Fibroblast of pulmonary artery (primary cell): ENCODE measurements at places on chromosomes 4 and X.
A peak's percentile ranks its signal among the peaks of the same experiment; 100 is the strongest.

DNA sequence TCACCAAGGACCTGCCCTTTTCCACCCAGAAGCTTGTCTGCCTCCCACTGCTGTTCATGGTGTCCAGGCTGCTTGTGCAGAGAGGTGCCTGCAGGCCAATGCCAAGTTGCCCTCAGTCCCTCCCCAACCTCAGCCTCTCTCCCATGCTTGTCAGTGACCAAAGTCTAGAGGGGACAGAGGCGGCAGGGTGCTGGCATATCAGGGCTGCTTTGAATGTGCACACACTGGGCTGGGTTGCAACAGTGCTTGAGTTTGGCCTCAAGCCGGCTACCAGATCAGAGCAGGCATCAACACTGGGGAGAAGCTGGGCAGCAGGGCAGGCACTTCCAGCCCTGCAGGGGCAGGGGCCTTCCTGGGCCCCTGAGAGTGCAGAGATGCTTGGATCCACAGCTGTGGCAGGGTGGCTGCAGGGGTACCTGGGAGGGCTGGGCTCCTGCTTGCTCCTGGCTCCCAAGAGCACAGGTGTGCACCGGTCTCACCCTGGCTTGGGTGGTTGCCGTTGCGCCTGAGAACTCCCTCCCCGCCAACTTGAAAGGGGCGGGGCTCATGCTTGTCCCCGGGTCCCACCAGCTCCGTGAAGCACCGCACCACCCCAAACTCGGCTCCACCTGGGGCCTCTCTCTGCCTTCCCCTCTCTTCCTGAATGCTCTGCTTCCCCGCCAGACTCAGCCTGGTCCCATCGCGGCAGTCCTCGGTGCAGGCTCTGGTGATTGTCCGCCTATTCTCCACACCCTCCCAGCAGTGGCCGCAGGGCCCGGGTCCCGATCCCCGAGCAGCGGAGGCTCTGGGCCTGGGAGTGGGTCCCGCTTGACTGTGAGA lies 1681.9 kb upstream of the ADGRL3 start:
- DNase-seq: no peak

DNA sequence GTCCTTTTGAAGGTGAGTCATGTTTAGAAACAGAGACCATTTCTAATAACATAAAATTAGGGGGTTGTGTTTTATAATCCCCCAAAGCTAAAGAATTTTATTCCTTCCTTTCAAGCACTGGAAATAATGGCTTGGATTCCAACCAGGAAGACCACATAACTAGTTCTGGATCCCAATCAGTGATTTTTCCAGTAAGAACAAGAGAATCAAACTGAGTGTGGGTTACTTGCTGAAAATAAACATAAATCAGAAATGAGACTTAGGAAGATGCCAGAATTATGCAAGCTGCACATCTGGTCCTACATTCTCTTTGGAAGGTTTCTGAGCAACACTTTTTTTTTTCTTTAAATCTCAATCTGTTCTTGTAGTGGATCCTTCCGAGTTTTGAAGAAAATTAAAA lies 76.3 kb downstream of the SOWAHB start:
- no peak for DNase-seq

DNA sequence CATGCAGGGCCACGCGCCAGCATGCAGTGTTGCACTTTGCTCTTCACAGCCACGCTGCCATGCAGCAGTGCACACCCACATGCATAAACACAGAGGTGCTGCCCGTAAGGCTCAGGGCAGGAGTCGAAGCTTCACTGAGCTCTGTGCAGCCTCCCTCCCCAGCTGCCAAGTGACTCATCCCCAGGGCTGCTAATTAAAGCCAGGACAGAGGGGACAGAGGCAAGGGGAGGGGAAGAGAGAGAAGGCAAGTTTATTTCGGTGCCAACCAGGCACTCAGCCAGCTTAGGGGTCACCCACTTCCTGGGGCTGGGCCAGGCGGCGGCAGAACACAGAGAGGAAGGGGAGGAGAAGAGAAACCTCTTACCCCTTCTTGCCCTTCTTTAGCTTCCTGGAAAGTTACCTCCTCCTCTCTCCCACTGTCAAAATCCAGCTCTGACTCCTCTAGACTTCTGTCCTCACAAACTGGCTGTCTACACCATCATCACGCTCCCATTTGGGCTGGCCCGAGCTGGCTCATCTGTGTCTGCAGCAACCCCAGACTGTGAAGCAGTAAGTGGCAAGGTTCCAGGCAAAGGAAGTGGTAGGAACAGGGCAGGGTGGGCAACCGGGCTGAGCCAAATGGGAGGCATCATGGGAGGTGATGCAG lies 6.2 kb upstream of the IQSEC2 start:
- peak; percentile 50 for DNase-seq

DNA sequence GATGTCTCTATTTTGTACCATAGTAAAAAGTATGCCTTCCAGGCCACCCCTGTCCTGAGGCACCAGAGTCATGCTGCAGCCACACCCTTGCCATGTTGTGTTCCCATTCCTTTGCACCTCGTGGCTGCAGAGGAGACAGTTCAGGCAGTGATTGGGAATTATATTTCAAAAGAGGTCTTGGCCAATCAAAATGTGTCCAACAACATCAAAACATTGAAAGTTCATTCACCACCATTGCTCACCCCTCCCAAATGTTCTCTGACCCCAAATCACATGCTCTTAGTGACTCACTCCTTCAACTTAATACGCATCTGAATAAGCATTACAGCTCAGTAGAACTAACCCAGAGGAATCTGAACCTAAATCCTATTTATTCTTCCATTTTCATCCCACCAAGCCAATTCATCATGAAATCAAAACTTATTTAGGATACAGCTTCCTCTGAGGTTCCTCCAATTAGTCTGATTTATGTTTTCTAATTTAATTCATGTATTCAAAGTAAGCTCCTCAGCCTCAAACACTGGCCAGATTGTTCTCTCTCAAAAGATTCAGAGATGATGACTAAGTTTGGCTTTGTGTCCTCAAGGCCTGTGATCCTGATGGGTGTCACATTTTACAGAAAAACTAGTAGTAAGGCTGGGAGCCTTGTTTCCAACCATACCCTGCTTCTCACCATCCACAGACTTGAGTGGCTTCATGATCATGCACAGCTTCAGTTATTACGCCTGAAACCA lies 323.2 kb upstream of the INTU start:
- no peak for DNase-seq

- DNase-seq: no peak
These were observed 13.4 kb upstream of the ZCCHC18 start for GRCh38 chrX:104098919-104099318.

DNA sequence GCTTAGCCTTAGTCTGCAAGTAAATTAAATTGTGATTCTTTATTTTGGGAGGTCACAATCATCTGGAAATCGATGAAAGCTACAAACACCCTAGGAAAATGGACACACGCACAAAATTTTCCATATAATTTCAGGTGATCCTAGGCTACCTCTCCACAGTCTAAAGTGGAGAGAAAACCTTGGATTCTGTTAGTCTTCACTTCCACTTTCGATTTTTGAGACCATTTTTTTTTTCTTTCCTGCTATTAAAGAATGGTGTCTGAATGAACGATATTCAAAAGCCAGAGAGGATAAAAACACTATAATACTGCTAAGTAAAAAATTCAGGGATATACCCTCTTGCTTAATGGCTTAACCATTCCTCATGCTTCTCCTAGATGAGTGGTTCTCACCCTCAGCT lies 1.7 kb downstream of the FBXL5 start:
- DNase-seq: no peak

DNA sequence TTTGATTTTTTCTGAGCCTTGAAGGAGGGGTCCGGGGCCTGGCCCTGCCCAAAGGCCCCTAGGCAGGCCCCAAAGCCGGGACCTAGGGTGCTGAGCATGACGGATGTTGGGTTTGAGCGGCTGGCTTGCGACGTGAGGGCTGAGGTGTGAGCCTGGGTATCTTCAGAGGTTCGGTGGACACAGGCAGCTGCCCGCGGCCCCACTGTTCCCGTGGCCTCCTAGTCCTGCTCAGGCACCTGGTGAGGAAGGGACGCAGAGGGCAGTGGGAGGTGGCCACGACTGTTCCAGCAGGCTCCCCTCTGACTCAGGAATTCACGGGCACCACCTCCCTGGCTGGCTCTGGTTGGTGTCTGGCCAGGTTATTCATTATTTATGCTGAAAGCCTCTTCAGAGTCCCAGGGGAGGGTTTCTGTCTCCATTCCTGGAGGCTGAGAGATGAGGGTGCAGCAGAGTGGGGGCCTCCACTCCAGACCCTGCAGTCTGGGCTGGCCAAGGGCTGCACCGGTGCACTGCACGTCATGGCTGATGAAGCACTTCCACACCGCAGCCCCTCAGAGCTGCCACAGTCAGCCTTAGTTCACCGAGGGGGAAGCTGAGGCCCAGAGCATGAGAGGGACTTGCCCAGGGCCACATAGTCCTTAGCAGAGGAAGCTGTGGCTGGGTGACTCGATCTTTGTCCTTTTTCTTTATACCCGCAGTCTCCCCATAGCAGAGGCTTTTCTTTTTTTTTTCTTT lies 2.2 kb downstream of the MSANTD1 start:
- DNase-seq: no peak

DNA sequence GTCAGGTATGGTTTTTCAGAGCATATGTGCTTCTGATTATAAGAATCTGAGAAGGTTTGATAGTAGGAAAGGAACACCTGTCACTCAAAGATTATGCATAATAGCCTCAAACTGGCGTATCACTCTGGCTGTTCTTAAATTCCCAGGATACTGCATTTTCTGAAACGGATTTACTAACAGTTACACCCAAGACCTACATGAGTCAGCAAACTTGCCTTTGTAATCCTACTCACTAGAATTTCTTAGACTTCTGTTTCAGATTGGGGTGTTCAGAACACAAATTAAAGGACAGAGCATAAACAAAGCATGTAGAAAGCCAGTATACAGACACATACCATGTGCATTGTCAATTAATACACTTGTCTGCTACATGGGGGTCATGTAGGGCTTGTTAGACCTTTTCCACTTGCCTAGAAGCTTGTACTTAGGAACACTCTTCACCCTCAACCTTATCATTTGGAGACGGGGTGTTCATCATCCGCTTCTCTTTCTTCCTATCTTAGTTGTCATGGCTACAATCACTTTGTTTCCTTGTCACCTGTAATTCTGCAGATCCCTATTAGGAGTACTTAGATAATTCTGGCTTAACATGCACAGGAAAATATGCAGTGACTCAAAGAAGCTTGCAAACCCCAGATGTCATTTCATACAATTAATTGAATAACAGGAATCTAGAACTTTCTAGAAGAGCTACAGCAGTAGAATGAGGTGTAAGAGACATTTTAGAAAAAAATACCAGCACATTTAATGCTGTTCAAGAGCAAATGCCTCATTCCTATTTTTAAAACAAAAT lies 593.0 kb upstream of the TENM3 start:
- DNase-seq: no peak

DNA sequence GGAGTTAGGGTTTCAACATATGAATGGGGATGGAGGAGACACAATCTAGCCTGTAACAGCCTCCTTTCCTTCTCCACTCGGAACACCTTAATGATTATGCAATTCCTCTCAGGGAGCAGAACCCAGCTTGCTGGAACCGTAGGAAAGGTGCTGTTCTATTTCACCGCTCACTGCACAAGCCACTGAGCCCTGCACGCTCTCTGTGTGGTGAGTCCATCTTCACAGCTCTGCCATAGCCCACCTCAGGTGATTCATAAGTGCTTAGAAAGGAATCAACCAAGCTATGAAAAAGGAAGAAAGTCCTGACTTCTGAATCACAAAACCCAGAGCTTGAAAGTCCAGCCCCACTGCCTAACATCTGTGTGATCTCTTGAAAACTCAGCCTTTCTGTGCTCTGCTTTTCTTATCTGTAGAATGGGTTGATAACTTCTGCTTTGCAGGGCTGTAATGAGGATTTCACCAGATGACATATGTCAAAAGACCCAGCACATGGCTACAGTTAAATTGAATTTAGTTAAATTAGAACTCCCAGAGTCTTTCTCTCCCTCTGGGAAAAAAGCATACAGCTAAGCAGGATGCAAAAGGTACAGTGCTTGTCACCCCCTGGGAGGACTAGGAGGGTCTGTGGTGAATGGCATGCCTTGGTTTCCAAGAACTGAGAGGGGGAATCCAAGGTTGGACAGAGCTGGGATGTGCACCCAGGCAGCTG lies 91.6 kb downstream of the WFS1 start:
- no peak for DNase-seq

DNA sequence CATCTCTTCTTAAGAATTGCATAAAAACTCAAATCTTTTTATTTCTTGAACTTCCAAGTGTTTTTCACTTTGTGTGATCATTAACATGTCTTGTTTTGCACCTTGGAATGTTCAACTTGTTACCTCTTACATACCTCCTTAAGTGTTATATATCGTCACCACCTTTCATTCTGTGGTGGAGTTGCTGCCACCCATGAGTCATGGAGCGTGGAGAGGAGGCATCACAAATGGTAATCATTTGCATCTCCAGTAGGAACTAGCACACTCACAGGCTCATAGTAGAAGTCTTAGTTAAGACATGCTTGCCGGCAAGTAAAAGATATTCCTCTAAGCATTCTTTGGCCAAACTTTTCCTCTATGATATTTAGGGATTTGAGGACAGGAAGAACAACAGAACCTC lies 67.0 kb upstream of the VCX start:
- no peak for DNase-seq

GRCh38 chr4:83961575-83961974 lies 425.7 kb downstream of the GPAT3 start:
- peak; percentile 33 for DNase-seq

DNA sequence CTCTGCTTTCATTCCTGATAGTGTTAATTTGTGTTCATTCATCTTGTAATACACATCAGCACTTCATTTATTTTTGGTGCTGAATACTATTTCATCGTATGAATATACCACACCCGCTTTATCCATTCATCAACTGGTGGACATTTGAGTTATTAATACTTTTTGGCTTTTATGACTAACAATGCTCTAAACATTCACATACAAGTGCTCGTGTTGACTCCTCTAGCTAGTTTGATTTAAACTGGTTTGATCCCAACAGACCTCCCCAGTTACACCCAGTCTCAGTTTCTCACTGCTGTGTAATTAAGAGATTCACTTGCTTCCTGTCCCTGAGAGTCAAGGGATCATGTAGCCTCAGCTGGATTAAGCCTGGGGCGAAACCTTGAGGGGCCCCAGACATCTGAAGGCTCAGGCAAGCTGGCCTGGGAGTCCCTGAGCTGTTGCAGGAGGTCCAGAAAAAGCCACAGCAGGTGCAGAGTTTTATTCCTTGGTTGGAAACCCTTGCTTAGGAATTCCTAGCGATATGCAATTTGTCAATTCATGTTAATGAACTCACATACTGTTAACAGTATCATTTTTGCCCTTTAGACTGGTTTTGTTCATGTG lies 52.8 kb upstream of the CLDN24 start:
- DNase-seq: no peak

GRCh38 chrX:20711366-20711765 lies 444.7 kb upstream of the RPS6KA3 start:
- no peak for DNase-seq

DNA sequence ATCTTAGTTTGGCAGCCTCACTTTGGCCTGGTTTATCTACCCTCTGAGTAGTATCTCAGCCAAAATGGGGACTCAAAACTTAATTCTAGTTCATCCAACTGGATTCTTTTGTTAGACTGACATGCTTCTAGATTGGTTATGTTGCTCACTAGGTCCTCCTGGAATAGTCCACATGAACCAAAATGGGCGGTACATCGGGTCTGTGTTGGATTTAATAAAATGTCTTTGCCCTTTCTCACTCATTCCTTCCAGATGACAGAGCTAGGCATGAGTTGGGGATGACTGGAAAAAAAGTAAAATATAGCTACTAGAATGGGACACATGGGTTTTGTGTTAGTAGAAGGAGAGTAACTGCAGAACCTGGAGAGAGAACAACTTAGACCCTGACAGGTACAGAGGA lies 247.9 kb downstream of the CCSER1 start:
- DNase-seq: no peak
